ENCODE measurements at places on chromosomes 3 and 15.
A peak's percentile ranks its signal among the peaks of the same experiment; 100 is the strongest.

GRCh38 chr3:69695443-69695842 lies 43.8 kb upstream of the MITF start:
- DNase-seq, result no peak

- no peak for DNase-seq
Observed at GRCh38 chr3:159189994-159190669, 388.3 kb downstream of the MFSD1 start.

GRCh38 chr15:50355619-50355905 lies 564 bp upstream of the GABPB1 start:
- DNase-seq, result no peak

- no peak for DNase-seq
Observed at GRCh38 chr15:39088156-39088555, 492.7 kb upstream of the THBS1 start.

GRCh38 chr3:185935465-185936272 lies 2.1 kb downstream of the TRA2B start:
- DNase-seq, result no peak

GRCh38 chr3:192597506-192597905 lies 129.8 kb downstream of the FGF12 start:
- no peak for DNase-seq

GRCh38 chr15:88747111-88747510 lies 56.1 kb upstream of the ACAN start:
- DNase-seq, result no peak

DNA sequence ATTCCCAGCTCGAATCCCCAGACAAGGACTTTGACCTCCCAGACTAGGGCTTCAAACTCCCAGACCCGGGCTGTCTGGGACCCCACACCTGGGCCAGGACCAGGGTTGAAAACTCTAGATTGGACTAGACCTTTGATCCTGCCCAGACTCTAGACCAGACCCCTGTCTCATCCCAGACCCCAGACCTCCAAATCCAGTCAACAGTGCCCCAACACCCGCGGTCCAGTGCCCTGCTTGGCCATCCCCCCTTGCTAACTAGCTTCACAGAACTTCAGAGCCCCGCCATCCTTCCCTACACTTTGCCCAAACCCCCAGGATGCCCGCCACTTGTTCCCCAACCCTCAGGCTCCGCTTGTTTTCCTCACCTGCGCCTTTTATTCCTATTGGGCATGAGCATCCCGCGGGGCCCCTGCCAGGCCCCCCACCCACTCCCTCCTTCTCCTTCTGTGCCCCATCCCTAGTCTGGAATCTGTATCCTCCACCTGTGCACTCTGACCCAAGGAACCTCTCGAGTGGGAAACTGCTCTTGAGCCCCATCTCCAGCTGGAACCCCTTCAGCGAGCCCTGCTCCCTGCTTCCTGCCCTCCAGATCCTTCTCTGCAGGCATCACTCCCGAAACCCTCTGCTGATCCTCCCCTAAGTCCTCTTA lies 604 bp downstream of the GNAI2 start:
- DNase-seq, result no peak

DNA sequence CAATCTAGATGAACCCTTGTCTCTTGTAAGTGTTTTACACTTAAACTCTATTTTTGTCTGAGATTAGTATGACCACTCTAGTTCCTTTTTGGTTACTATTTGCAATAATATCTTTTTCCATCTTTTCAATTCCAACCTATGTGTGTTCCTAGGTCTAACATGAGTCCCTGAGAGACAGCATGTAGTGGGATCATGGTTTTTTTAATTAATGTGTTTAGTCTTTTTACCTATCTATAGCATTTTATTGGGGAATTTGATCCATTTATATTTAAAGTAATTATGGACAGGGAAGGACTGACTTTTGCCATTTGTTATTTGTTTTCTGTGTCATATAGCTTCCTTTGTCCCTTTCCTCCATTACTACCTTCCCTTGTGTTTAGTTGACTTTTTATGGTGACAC lies 21.7 kb downstream of the TNFSF10 start:
- DNase-seq, result no peak

DNA sequence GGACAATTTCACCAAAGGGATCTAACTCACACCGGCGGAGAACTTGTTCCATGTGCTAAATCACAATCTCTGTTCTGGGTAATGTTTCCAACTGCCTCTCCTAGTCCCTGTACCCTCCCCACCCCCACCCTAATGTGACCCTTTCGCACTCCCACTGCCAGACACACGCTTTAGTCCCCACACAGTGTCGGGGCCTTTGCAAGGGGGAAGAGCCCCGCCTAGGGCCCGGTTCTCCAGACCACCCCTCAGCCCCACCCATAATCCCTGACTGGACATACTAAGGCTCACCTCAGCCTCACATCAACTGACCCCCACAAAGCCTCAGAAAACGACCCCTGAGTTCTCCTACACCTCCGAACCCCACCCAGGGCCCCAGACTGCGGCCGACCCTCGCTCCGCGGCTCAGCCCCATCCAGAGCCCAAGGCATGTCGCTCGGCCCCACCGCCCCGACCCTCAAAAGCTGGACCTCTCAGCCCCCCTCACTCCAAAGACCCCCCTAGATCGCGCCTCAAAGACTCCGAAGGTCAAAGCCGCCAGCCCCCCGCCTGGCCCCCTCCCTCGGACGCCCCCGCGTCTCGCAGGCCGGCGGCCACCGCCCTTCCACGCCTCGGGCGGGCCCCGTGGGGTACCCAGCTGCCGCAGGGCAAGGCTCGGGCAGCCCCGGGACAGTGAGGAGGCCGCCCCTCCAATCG lies 72.0 kb upstream of the MAP4 start:
- DNase-seq, result no peak

GRCh38 chr3:112781599-112781998 lies 65.1 kb downstream of the CD200R1L start:
- DNase-seq, result no peak

GRCh38 chr15:69034352-69034751 lies 19.9 kb downstream of the NOX5 start:
- no peak for DNase-seq

GRCh38 chr15:92937901-92938300 lies 37.8 kb downstream of the CHD2 start:
- no peak for DNase-seq

DNA sequence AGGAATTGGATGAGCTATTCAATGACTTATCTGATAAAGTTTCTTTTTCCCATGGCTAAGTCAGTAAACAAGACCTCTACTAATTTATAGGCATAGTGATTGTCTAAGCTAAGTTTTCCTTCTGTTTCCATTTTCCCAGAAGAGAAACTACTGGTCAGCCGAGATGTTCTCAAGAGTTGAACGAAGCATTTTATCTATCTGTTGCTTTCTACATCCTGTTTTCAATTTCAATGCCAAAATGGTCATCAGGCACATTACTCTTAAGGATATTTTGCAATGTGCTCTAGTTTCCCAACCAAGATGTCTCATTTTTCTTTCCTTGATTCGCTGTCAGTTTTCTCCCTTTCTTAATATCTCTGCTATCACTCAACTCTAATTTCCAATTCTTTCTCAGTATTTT lies 228.7 kb downstream of the MBNL1 start:
- no peak for DNase-seq

- no peak for DNase-seq
Observed at GRCh38 chr3:196115678-196116083, 33.8 kb upstream of the TFRC start.

DNA sequence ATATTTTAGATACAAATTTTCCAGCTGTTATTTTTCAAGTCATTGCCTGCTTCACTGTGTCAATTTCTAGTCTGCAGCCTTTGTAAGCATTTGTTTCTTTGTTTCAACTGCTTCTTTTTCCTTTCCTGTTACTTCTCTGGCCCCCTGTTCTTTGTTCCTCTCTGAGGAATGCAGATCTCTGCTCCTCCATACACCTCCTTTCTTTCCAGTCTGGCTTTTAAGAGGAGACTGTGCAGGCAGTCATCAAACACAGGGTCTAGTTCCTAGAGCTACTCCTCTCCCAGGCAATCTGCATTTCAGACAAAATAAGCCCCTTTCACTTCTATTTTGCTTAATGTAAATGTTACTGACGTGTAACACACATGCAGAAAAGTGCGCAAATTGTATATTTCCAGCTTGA lies 502.9 kb downstream of the PDCD6IP start:
- DNase-seq, result no peak

GRCh38 chr3:108485146-108485545 lies 25.2 kb downstream of the MYH15 start:
- DNase-seq, result no peak

DNA sequence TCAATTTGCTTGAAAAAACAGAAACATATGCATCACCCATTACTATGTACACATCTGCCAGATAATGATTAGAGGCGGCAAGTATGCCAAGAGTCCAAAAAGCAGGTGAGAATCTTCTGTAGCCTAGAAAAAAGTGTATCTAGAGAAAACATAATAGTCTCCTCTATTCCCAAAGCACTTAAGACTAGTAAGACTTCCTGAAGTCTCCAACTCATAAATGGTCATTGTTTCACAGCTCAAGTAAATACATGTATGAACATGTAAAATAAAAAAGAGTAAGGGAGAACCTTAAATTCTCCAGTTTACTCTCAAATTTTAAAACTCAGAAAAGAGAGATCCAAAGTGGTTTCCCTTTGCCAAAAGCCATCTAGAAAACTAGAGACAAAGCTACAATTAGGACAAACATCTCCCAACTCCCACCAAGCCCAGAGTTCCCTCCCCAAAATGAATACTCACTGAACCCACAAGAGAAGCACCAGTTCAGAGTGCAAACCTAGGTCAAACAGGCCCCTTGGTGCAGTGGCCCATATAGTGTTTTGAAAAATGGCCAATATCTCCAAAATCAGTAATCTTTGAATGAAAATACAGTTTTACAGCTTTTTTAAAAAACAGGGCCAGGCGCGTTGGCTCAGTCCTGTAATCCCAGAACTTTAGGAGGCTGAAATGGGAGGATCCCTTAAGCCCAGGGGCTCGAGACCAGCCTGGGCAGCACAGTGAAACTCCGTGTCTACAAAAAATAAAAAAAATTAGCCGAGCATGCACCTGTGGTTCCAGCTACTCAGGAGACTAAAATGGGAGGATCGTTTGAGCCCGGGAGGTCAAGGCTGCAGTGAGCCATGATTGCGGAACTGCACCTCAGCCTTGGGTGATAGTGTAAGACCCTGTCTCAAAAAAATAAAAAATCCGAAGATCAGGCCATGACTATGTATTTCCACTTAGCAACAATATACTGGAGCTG lies 11.0 kb upstream of the MAP4 start:
- DNase-seq, result no peak

DNA sequence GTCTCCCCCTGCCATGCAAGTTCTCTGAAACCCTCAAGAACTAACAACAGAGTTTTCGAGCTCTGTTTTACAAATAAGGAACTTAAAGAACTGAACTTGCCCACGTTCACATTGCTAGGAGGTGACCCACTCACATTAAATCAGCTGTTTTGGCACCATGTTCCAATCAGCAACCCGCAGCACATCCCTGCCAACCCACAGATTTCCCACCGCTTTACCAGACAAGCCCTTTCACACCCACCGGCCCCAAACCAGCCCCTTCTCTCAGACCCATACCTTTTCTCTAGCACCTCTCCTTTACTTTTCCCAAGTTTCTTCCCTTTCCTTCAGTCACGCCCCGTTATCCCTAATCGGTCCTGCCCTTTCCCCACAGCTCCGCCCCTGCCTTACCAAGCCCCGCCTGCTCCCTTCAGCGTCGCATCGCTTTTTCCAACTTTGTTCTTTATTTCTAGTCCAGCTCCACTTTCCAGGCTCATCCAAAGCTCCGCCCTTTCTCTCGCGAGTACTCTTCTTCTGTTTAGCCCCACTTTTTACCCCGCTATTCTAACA lies 804 bp upstream of the BRPF1 start:
- peak; percentile 11 for DNase-seq

- no peak for DNase-seq
Observed at GRCh38 chr3:58214484-58215316, 3.9 kb upstream of the DNASE1L3 start.

DNA sequence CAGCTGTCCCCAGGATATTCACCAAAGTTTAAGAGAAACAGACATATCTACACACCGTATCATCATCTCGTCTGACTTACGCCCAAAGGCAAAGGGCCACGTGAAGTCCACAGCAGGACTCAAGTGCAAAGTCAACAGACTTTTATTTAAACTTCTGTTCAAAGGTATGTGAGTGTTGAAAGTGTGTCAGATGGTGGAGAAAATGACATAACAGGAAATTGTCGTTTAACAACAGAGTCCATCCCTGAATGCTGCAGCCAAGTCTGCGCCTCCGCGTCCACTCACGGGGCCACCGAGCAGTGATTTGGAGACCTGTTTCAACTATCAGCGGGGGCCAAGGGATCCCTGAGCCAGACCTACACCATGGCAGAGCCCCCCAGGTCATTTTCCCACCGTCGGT lies 165.6 kb downstream of the XXYLT1 start:
- no peak for DNase-seq

DNA sequence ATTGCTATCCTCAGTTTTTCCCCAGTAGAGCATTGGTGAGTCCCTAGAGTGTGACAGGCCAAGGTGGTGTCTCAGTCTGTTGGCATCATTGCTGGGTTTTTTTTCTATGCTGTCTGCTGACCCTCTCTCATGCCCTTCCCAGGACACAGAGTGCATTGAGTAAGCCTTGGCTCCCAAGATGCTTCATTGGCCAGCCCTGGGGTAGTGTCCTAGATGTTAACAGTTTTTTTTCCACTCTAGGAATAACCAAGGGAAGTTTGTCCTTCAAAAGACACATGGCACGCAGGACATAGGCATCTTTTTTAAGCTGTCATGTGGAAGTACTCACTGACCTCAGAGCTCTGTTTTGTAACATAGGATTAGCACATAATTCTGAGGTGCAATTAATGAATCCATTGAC lies 19.5 kb downstream of the ADAMTSL3 start:
- no peak for DNase-seq

DNA sequence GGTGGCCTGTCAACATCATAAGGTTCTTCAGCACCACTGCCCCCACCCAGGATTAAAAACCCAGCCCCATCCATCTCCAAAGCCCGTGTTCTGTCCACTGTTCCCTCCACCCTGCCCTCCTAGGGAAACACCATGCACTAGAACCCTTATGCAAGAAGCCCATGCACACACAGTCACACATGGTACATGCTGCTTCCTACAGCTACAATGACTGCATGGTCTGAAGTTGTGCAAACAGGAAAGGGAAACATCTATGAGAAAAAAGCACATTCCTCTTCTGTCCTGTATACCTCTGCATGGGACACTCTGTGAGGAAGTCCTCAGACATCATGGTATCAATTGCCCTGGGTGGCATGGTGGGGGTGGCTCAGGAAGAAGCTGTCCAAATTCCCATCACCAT lies 108.6 kb upstream of the MRPS22 start:
- DNase-seq, result no peak

GRCh38 chr3:55585856-55586255 lies 98.8 kb upstream of the WNT5A start:
- DNase-seq, result no peak

- DNase-seq, result no peak
Observed at GRCh38 chr3:131299836-131300235, 81.7 kb upstream of the NUDT16 start.

DNA sequence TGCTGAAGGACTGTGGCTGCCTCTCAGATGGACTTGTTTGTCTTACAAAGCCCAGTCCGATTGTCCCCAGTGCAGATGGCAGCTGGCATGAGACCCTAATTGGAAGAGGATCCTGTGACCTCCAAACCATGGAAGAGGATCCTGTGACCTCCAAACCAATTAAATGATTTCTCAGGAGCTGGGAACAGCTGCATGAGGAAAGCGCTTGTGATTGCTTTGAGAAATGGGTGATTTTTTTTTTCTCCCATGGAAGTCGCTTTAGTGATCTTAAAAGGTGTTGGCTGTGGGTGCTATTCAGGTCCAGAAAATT lies 68.4 kb upstream of the LARS2 start:
- no peak for DNase-seq

Measured in stimulated activated CD4-positive, alpha-beta T cell treated with anti-CD3 and anti-CD28 coated beads, TNF-alpha, amount 100 ng/mL, for 1 hour (primary cell).